ENCODE measurements at places on chromosomes 2 and 18.

DNA sequence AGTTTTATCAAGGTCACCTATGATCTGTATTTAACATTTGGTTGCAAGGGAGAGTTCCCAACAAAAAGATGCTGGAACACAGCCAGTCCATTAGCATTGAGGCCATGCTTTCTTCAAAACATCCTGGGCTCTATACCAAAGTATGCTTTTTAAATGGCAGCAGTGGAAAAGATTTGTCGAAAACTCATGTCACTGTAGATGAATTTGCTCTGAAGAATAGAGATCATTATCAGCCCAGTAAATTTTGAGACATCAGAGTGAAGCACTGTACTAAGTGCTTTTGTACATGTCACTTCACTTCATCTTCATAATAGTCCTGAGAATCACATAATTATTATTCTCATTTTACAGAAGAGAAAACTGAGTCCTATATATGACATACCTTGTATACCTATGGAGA lies 189.8 kb downstream of the CAMKMT start:
- DNase-seq = no peak

DNA sequence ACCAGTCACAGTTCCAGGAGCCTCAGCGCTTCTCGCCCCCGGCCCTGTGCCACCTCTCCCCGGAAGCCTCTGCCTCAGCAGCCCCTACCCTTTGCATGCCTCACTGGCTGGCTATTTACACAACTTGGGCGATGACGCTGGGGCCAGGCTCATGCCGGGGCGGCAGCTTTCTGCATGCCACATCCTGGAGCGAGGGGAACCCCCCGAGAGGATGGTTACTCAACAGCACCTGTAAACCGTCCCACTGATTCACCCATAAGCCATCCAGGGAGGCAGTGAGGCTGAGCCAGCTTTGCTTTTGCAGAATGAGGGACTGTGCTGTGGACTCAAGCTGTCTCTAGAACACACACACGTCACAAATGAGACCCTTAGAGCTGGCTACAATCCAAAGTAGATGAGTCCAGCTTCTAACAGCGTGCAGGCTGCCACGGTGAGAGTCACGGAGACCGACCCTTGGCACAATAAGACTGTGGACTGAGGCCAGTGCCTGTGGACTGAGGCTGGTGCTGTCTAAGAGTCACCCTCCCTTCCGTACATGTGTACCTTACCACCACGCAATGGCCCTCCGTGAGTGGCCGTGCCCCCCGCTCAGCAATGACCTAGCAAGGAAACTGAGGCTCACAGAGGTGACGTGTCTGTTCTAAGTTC lies 45.6 kb upstream of the ODC1 start:
- peak; percentile 95 for DNase-seq

GRCh38 chr2:119218478-119219064 lies 5.1 kb upstream of the STEAP3 start:
- no peak for DNase-seq

- no peak for DNase-seq
Observed at GRCh38 chr2:215107216-215108056, 31.0 kb downstream of the ABCA12 start.

DNA sequence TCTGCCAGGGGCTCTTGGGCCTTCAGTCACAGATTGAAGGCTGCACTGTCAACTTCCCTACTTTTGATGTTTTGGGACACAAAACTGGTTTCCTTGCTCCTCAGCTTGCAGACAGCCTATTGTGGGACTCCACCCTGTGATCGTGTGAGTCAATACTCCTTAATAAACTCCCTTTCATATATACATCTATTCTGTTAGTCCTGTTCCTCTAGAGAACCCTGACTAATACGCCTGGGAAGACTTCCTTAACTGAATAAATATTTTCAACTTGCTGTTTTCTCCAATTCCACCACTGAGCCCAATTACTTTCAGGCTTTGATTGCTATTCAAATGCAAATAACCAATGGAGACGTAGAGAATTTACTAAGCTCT lies 61.4 kb upstream of the CCDC195 start:
- DNase-seq = no peak

DNA sequence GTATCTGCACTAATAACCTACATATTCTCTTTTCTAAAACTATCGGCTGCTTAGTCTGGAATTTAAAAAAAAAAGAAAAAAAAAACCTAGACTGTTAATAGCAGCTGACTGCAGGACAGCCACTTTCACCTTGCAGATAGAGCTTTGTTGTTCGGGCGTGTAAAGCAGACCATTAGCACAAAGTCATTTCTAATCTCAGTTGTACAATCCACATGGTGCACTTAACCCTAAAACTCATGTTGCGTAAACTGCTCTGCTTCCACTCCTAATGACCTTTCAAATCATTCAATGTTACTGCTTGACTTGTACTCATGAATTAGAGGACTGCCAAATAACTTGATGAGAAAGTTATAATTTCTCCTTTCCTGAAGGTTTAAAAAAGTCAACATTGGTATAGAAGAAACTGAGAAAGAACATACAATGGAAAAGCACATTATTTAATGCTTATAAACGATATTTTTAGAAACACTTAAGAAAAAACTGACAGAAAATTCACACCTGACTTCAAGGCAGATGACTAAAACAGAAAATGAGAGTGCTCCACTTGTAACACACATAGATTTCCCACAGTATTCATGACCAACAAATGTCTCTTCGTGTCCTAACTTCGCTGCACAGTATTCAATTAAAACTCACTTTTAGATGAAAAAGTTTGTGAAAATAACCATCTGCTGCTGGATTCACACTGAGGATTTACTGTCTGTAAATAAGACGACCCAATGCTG lies 2.6 kb downstream of the CDH2 start:
- DNase-seq = no peak

DNA sequence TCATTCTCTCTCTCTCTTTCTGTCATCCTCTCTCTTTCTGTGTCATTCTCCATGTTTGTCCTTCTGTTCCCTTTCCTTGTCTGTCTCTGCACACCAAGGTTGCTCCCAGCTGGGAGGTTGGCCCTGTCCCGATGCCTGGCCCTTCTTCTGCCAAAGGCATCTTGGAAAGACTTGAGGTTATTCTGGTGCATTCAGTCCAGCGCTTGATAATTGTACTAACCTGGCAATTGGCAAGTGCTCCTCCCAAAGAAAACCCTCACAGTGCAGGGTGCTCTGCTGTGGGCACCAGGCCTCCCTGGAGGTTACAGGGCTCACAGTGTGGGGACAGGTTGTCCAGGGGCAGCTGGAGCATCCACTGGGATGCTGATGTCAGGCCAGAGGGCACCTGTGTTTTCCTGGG lies 95.4 kb downstream of the GLI2 start:
- DNase-seq = peak; percentile 54

- no peak for DNase-seq
Observed at GRCh38 chr2:47799031-47799609, 16.2 kb downstream of the MSH6 start.

DNA sequence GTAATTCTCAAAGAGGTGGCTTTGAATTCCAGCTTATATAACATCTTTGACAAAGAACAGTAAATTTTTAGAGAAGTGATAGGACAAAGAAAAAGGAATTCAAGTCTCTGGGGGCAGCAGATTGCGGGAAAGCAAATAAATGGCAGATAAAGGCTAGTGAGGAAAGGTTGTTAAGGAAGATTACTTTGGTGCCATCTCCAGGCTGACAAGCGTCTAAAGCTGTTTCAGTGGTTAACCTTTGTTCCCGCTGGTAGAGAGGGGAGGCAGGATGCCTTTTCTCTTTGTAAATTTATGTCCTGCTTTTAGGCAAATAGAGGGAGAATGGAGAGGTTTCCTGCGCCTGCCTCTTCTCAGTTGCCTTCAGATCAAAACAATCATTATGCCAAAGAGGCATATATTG lies 431.2 kb upstream of the CHST9 start:
- DNase-seq = no peak

GRCh38 chr2:82857967-82858366 lies 1601.1 kb downstream of the SUCLG1 start:
- no peak for DNase-seq

- no peak for DNase-seq
Observed at GRCh38 chr2:2286592-2286991, 44.5 kb downstream of the MYT1L start.

DNA sequence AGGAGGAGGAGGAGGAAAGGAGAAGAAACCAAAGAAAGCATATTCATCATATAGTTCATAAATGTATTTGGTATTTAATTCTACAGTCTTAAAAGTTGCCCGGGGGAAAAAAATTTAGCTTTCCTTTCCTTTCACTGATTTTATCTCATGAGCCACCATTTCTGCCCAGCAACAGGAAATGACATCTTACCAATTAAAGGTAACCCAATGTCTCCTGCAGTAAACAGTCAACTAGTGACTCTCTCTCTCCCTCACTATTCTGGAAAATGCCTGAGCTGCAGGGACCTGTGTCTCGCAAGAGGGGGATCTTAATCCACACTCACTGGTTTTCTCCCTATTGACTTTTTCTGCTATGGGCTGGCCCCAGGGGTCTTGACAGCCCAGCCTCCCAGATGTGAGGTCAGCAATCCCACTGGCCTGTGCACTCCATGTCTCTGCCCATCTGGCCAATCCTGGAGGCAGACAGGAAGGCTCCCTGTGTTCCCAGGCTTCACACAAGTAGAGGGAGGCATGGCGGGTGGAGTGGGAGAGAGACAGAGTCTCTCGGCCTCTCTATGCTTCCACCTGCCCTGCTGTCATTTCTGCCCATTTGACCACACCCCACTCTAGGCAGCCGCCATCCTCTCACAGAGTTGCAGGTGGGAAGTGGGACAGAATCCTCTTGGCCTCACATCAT lies 85.4 kb upstream of the CABLES1 start:
- DNase-seq = no peak

DNA sequence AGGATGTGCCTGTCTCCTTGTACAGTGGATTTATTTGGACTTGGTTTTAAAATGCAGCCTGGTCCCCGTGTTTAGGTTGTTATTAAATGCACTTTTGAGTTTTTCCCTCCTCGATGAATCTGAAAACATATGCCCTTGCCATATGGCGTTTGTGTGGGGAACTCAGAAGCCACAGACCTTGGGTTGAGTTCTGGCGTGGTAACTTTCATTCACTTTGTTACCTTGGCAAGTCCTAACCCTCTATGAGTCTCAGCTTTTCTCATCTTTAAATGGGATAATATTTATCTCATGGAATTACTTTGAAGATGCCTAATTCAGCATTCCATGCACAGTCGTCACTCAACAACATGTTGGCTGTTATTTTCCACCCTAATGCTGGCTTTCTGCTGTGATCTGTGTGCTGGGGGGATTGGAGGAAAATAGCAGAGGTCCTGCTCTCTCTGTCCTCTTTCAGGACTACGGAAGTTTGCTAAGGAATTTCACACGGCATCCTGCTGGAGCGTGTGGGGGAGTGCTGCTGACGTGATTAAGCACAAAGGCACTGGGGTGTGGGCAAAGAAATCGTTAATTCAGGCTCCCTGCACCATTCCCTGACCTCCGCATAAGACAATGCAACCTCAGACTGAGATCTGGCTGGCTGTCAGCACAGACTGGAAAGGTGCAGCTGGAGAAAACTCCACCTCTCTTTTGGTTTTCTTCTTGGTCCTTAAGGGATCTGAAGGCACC lies 61.7 kb downstream of the LDLRAD4 start:
- DNase-seq = no peak

DNA sequence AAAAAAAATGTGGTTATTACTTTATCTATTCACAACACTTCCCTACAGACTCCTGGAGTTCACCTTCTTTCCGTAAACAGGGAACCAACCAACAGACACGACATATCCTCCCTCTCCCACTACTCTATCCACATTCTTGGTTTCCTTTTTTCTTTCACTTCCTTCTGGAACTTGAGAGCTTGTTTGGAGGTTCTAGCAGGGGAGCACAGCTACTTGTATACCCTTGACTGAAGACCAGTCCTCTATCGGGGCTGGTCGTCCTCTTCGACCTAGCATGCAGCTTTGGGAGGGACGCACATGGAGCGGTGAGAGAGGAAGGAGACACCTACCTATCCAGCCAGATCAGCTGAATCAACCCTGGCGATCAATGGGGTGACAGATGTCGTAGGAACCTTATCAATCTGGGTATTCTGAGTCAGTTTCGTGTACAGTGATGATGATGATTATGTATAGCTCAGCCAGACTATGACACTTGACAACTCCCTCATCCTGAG lies 43.5 kb upstream of the MSH2 start:
- no peak for DNase-seq

- no peak for DNase-seq
Observed at GRCh38 chr18:28281400-28281799, 104.5 kb upstream of the CDH2 start.

DNA sequence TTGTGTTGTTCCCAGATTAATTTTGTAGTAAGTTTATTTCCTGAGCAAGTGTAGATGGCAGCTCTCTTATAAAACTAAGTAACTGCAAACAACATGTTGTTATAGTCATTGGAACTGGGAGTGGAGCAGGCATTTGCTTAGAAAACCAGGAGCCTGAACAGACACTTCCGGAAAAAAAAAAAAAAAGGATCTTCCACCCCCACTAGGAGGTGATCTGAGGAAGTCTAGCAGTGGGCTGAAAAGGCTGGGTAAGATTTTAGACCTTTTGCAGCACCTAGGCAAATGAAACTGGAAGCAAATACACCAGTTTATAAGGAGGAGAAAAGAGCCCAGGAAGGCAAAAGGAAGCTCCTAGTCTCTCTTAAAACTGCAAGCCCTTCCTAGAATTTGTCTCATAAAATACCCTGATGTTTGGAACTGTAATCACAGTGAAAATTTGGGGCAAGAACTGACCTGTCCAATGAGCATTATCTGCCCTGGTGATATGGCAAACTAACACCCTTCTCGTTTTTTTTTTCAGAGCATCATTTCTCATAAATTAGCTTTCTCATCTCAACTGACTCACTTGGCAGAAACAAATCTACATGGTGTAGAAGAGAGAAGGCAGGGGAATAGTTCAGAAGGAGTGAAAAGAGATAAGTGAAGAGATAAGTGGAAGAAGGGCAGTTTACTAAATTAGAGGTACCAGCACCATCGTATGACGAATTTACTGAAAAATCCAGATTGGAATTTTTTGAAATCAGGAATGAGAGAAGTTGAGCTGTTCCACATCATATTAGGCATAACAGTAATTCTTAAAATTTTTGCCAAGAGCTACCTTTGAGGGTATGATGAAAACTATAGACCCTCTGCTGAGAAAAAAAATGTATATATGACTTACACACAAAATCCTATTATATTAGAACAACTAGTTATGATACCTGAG lies 4.2 kb upstream of the CCNYL1 start:
- no peak for DNase-seq

- DNase-seq = no peak
Observed at GRCh38 chr2:18074476-18074875, 196.0 kb downstream of the KCNS3 start.

- DNase-seq = no peak
Observed at GRCh38 chr2:188573453-188573852, 281.8 kb downstream of the GULP1 start.

- DNase-seq = no peak
Observed at GRCh38 chr2:60336442-60337141, 216.9 kb downstream of the BCL11A start.
